ENCODE measurements at places on chromosomes 2 and 18.

GRCh38 chr18:24482821-24483220 lies 22.4 kb downstream of the HRH4 start:
- DNase-seq = no peak
- no peak overlapping the region for H3K4me3 ChIP-seq
- H3K27me3 ChIP-seq = no peaks in the 10 kb centered on the region

GRCh38 chr2:223008956-223009355 lies 43.0 kb upstream of the KCNE4 start:
- H3K4me1 ChIP-seq = no peaks in the 10 kb centered on the region
- no peak overlapping the region for H3K27ac ChIP-seq
- no peak for DNase-seq
- H3K4me3 ChIP-seq = no peak overlapping the region
- H3K27me3 ChIP-seq = no peaks in the 10 kb centered on the region
- H3K36me3 ChIP-seq = no peaks in the 10 kb centered on the region

- peak; percentile 60 for DNase-seq
- no peaks in the 10 kb centered on the region for H3K27me3 ChIP-seq
- H3K4me3 ChIP-seq = no peak overlapping the region
- H3K27ac ChIP-seq = peak overlapping the region; percentile 91
- H3K36me3 ChIP-seq = no peaks in the 10 kb centered on the region
Observed at GRCh38 chr2:233416706-233417105, 62.4 kb downstream of the DGKD start.

- peaks cover 7% of the 10 kb centered on the region for H3K4me1 ChIP-seq
- peak overlapping the region; percentile 42 for H3K27ac ChIP-seq
- no peaks in the 10 kb centered on the region for H3K27me3 ChIP-seq
- no peak overlapping the region for H3K4me3 ChIP-seq
- no peak for DNase-seq
Observed at GRCh38 chr2:105576440-105577241, 168.1 kb upstream of the NCK2 start.

GRCh38 chr2:201769666-201770373 lies 10.9 kb downstream of the ALS2 start:
- H3K4me3 ChIP-seq = no peak overlapping the region
- H3K36me3 ChIP-seq = no peaks in the 10 kb centered on the region
- no peaks in the 10 kb centered on the region for H3K4me1 ChIP-seq
- H3K27me3 ChIP-seq = no peaks in the 10 kb centered on the region
- no peak for DNase-seq

GRCh38 chr2:29108225-29108624 lies 7.0 kb upstream of the CLIP4 start:
- no peak overlapping the region for H3K4me3 ChIP-seq
- DNase-seq = no peak
- H3K27ac ChIP-seq = no peak overlapping the region
- no peaks in the 10 kb centered on the region for H3K36me3 ChIP-seq
- H3K27me3 ChIP-seq = no peaks in the 10 kb centered on the region

DNA sequence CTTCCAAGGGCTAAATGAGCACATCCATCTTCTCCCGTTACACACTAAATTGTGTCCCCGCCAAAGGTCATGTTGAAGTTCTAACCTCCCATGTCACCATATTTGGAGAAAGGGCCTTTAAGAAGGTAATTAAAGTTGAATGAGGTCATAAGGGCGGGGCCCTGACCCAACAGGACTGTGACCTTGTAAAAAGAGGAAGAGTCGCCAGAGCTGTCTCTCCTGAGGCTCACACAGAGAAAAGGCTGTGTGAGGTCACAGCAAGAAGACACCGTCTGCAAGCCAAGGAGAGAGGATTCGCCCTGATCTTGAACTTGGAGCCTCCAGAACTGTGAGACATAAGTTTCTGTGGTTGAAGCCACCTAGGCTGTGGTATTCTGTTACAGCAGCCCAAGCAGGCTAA lies 24.1 kb downstream of the TRABD2A start:
- H3K27me3 ChIP-seq = no peaks in the 10 kb centered on the region
- no peak overlapping the region for H3K27ac ChIP-seq
- H3K4me1 ChIP-seq = no peaks in the 10 kb centered on the region
- no peak overlapping the region for H3K4me3 ChIP-seq
- no peaks in the 10 kb centered on the region for H3K36me3 ChIP-seq

GRCh38 chr18:59451073-59451472 lies 92.0 kb upstream of the LMAN1 start:
- no peaks in the 10 kb centered on the region for H3K27me3 ChIP-seq
- H3K4me1 ChIP-seq = no peaks in the 10 kb centered on the region
- DNase-seq = no peak
- H3K36me3 ChIP-seq = no peaks in the 10 kb centered on the region

GRCh38 chr2:383888-384287 lies 96.0 kb upstream of the ALKAL2 start:
- no peak for DNase-seq
- no peak overlapping the region for H3K27ac ChIP-seq
- no peak overlapping the region for H3K4me3 ChIP-seq
- H3K27me3 ChIP-seq = no peaks in the 10 kb centered on the region
- H3K4me1 ChIP-seq = no peaks in the 10 kb centered on the region
- no peaks in the 10 kb centered on the region for H3K36me3 ChIP-seq

- no peak overlapping the region for H3K27ac ChIP-seq
- H3K4me1 ChIP-seq = no peaks in the 10 kb centered on the region
- no peak overlapping the region for H3K4me3 ChIP-seq
- no peak for DNase-seq
- H3K27me3 ChIP-seq = no peaks in the 10 kb centered on the region
Observed at GRCh38 chr2:73839653-73840411, 11.1 kb downstream of the STAMBP start.

All from thyroid gland (tissue), 4 donors.